Activated T-cell treated with anti-CD3 and anti-CD28 coated beads, Interleukin-2, amount 50 U/mL, for 48 hours (primary cell): ENCODE measurements at places on chromosomes 12 and 14.

DNA sequence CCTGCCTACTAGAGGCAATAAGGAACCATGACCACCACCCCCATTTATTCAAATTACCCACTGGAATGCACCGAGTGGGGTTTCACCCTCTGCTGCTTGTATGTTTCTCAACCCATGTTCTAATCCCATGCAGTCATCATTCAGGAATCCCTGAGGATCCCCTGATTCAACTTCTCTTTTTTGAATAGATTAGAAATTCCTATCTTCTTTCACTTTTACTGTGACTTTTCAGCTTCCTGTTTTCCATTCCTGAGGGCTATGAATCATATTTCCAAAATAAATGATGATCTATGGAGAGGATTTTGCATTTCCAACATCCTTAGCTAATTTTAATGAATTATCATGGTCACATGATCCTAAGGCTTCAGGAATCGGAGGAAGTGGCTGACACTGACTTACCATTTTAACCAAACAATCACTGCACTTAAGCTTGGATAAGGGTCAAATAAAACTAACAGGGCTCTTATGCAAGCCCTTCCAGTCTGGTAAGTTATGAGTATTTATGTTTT, 19.4 kb upstream of the P2RX4 start:
- DNase-seq, result no peak

DNA sequence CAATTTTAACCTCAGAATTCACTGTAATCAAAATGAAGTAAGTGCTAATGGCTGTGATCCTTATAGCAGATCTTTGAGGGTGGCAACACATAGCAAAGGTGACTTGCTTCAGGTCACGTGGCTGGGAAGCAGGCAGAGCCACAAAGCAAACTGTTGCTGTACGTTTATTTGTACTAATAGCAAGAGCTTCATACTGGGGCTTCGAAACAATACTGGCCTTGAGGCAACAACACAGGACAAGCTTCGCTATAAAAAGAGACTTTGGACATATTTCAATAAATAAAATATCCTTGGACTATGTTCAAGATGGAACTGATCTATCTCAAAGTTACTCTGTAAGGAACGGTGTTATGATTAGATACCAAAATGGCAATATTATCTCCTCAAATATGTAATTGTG, 44.6 kb downstream of the MSRB3 start:
- no peak for DNase-seq

DNA sequence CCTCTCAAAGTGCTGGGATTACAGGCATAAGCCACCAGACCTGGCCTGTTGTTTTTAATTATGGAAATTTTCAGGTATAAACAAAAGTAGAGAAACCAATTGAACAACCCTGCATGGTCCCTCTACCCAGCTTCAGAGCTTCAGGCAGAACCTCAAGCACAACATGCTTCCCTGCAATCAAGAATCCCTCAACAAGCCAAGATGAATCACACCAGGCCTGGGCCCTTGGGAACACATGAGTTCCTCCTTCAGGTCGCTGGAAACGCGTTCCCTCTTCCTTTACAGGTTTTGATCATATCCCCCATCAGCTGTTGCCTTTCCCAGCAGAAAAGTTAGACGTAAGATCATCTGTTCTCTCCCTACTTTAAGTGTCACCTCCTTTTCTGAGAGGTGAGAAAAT, 20.5 kb upstream of the CORO1C start:
- DNase-seq, result no peak

DNA sequence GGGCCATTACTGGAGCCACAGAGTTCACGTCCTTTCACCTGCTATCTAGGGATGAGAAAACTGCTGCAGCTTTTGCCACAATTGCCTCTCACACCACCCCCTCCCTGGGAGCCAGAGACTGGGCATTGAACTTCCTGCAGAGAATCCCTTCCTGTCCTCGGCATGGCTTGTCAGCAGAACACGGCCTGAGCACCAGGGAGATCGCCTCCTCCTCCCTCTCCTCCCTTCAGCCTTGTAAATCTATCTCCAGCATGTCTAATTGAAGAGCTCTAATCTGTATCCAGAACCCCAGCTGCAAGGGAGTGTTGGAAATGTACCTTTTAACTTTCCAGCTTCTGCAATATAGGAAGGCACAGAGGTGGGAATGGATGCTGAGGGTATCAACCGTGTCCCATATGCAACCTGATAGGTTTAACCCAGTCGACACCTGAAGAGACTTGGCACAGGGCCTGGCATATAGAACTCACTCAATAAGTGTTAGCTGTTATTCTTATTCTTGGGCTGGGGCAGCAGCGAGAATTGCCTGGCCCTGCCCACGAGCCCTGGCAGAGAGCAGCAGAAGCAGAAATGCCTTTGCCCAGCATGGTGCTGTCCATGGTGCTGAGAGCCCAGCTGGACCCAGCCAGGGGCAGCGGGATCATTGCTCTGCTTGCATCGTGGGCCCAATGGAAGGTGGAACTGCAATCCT, 26.8 kb downstream of the TMEM63C start:
- peak; percentile 60 for DNase-seq

DNA sequence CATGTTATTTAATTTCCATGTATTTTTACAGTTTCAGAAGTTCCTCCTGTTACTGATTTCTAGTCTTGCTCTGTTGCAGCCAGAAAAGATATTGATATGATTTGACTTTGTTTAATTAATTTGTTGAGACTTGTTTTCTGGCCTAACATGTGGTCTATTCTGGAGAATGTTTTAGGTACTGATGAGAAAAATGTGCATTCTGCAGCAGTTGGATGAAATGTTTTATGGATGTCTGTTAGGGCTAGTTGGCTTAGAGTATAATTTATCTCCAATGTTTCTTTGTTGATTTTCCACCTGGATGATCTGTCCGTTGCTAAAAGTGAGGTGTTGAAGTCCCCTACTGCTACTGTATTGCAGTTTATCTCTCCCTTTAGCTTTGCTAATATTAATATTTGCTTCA, 54.4 kb downstream of the GPR137C start:
- no peak for DNase-seq

DNA sequence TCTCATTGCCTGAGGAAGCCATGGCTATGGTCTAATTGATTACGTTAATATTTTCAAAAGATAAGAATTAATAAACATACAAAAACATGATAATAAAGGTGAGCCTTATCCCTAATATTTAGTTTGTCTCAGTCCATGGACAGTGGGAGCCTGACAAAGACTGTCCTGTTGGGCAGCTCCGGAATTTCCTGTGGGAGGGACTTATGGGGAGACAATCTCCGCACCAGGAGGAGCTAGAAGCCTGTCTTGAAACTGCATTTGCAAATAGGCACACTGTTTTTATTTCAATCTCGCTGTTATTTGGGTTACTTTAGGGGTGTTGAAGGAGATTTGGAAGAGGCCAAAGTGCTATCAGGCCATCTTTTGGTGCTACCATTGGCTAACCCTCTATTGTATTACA, 50.8 kb upstream of the ZDHHC17 start:
- no peak for DNase-seq

GRCh38 chr12:59499774-59500173, 96.1 kb upstream of the SLC16A7 start:
- no peak for DNase-seq

- no peak for DNase-seq
Observed at GRCh38 chr12:119836781-119837180, 40.3 kb downstream of the CIT start.

- DNase-seq, result no peak
Observed at GRCh38 chr12:115088328-115088994, 404.5 kb upstream of the TBX3 start.

DNA sequence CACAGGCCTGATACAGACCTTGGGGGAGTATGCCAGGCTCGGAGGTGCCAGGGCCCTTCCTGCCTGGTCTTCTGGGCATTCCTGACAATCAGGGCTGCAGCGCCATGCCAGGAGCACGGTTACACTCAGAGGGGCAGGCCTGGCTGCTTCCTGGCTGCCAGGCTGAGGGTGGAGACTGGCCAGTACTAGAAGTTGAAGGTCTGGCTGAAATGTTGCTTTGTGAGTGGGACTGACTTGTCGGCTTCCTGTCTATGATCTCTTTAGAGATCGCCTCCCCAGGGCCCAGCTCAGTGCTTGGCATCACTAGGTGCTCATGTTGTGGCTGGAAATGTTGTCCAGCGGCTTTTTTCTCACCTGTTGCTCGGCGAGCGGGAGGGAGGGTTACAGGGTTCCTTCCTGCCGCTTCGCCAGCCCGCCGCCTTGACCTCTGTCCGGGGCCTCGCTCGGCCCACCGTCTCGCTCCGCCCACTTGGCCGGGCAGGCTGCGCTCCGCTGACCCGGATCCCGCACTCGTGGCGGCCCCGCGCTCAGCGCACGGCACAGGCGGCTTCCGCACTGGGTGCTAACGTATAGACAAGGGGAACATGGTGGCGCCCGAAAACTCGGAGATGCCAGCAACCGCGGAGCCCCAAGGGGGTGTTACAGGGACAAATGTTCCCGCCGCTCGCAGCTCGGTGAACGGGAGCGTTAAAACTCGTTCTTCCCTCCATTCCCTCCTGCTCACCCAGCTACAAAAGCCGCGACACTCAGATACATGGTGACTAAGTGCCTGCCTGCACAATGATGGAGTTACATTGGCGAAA, 32.6 kb downstream of the PAPLN start:
- peak; percentile 40 for DNase-seq

GRCh38 chr14:105151084-105151837, 17.3 kb downstream of the JAG2 start:
- DNase-seq, result no peak

DNA sequence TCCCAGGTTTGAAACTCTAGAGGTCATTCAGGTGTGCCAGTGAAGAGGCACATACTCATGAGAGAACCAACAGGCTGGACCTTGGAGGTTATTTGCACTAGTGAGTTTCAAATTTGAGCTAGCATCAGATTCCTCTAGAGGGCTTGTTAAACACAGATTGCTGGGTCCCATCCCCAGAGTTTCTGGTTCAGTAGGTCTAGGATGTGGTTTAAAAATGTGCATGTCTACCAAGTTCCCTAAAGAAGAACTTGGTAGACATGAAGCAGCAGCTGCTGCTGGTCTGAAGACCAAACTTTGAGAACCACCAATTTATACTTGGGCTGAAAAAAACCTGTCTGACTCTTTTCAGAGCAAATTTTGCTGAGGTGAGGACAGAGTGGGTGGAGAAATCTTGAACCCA, 61.7 kb downstream of the SUSD6 start:
- peak; percentile 17 for DNase-seq

DNA sequence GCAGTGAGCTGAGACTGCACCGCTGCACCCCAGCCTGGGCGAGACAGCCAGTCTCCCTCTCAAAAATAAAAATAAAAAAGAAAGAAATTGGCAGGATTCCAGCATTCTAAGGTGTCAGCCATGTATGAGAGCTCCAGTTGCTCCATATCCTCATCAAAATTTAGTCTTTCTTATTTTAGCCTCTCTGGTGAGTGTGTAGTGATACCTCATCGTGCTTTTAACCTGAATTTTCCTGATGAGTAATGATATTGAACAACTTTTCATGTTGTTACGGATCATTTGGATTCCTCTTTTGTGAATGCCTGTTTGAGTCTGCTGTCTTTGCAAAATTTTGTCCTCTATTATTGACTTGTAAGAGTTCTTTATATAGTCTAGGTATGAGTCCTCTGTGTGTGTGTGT, 28.5 kb downstream of the CCDC60 start:
- no peak for DNase-seq

DNA sequence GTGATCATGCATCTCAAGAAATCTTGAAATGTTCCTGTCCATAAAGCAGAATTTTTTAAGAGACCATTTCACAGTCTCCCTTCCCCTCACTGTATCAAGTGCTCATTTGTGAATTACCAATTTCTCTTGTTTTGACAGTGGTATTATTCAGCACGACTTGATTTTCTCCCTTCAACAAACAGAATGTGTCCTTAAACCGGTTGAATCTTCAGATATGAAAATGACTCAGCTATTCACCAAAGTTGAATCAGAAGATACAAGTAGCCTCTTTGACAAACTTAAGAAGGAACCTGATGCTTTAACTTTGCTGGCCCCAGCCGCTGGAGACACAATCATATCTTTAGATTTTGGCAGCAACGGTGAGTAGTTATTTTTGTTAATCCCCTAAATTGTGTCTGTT, 25.5 kb upstream of the SNAPC1 start:
- DNase-seq, result no peak

DNA sequence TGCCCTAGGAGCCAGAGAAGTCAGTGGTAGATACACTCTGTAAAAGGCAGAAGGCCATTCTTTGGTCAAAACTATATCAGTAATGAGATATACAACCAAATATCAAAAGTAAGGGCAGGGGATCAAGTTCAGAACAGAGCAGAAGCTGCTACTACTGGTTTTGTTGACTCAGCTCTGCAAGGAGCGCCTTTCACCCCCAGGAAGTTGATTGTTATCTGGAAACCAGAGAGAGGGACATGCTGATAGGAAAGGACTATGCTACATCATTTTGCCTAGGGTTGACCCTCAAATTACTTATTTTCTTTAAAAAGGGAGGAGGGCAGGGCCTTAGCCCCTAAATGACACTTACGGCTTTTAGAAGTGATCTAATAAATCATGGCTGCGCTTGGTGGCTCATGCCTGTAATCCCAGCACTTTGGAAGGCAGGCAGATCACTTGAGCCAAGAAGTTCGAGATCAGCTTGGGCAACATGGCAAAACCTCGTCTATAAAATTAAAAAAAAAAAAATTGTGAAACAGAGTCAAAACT, 194.0 kb downstream of the KLHL28 start:
- DNase-seq, result no peak

GRCh38 chr14:79096811-79097210, 926.6 kb downstream of the NRXN3 start:
- DNase-seq, result no peak

DNA sequence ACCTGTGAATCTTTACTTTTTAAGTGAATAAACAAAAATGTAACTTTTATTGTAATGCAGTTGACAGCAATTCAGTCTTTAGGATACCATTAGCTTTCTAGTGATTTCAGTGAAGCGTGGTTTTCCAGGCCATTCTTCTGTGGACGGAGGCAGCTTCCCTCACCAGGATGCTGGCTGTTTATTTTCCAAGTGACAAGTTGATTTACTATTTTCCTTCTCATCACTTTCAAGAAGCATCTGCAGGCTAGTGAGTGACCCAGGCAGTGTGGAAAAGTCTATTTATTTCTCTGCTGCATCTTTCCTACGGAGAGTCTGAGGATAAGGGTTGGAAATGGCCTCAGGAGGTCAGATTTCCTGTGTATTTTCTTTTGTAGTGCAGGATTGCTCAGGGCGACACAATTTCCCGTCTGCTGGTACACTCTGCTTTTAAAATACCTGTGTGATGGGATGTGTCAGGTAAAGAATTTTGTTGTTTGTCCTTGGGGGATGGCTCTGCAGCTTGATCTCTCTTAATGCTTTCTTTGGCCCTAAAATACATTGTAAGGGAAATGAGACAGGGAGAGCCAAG, 467.8 kb downstream of the NRXN3 start:
- DNase-seq, result no peak

DNA sequence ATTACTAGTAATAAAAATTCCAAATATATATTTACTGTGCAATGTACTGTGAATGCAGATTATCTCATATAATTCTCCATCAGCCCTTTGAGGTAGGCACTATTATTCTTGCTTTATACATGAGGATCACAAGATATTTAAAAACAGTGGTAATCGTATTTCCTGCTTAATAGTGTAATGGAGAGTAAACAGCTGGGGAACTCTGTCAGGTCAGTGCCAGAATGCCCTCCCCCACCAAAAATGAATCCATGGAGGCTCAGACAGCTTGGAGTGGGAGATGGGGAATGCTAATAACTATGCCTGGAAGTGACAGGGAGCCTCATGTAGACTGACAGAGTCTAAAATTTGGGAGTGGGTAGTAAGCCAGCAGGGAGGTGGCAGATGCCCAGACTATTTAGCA, 153.6 kb downstream of the PAH start:
- DNase-seq, result no peak
